ENCODE measurements at places on chromosomes 3 and 15.

DNA sequence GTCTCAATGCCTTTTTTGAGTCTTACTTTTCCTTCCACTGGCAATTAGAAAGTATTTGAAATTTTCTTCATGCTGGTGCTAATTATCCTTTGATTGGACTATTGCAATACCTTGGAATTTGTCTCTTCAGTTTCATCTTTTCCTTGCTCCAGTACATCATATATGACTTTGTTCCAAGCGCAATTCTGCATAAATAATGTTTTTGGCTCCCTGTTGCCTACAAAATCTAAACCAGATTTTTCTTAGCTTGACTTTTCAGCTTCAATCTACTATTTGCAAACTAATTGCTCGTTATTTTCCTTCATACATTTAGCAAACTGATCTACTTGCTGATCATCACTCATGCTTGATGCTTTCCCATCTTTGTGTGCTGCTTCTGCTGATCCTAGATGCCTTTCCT lies 230.8 kb upstream of the GPR149 start:
- DNase-seq = no peak

- DNase-seq = no peak
Observed at GRCh38 chr3:118986734-118987133, 47.9 kb downstream of the IGSF11 start.

GRCh38 chr15:99098991-99099390 lies 5.9 kb upstream of the SYNM start:
- DNase-seq = no peak

GRCh38 chr15:33608714-33609113 lies 297.9 kb downstream of the RYR3 start:
- no peak for DNase-seq

DNA sequence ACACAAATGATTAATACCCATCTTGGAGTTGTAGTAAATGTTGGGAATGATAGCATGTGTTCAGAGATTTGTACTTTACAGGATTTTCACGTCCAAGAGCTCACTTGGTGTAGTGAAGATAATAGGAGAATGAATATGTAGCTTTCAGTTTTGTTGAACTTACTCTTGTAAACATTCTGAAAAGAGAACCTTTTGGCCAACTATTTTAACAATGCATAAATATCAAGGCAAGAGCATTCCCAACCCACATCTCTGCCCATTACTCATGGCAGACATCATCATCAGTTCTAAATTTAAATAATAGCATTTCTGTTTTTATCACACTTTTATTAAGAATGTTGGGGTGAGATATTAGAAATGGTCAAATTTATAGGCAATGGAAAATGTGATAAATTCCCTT lies 465.2 kb upstream of the TPRG1 start:
- no peak for DNase-seq

GRCh38 chr3:13015286-13016082 lies 57.7 kb downstream of the IQSEC1 start:
- no peak for DNase-seq

- no peak for DNase-seq
Observed at GRCh38 chr3:31364711-31365110, 168.0 kb upstream of the STT3B start.

DNA sequence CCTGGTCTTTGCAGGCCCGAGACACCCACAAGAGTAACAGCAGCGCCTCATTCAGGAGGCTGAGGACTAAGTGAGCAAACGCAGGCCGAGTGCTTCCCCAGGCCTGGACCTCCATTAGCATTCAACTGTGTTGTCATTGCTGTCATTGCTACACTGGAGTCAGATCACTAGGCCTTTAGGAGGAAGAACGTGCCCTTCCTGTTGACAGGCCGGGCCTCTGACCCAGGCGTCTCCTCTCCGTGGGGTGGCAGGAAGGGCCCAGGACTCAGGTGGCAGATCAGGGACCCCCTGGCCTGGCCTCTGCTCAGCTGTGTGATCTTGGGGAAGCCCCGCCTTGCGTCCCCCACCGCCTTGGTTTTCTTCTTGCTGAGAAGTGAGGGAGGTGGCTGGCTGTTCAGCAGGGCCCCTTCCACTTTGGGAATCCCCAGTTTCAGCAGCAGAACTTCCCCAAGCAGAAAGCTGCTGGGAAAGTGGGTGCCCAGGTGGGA lies 19.1 kb downstream of the ZDHHC19 start:
- peak; percentile 72 for DNase-seq

GRCh38 chr15:91917686-91918360 lies 64.3 kb downstream of the SLCO3A1 start:
- no peak for DNase-seq

DNA sequence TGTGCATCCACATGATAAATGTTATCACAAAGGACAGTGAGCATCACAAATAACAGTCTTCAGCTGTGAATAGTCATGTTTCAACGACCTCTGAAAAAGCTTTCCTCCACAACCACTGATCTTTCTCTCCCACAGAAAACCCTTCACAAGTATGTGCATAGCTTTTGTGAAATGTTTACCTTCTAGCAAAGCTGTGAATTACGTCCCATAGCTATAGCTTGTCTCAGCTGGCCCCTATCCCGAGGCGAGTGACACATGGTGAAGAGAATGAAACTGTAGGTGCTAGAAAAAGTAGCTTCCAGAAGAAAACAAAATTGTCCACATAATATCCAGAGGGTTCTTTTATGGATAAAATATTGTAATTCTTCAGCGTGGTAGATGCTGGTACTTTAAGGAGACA lies 182.0 kb downstream of the FGF12 start:
- no peak for DNase-seq

DNA sequence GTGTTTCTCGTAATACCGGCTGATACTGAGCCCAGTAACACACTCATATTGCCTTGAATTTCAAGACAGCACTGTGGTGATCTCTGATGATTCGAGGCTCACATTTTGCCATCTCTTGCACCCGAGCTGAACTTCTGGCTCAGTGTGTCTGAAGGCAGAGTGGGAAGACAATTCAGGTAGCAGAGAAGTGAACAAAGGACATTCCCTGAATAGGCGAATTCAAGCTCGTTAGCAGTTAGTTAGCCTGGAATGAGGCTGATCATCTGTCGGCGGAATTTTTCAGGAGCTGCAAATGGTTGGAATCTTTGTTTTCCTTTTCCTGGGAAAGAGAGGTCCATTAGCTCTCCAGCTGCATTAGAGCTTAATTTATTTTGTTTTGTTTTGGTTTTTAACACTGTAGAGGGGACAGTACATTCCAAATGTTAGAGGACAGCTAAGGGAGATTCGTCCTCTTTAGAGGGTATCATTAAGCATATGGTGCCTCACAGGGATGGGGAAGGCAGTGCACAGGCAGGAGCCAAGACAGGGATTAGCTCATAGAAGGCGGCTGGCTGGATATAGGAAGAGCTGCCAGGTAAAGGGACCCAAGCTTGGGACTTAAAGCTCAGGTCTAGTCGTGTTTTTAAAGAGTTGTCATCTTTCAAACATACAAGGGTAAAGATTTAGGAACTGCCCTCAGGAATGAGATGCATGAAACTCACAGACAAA lies 119.7 kb upstream of the DLG1 start:
- no peak for DNase-seq

DNA sequence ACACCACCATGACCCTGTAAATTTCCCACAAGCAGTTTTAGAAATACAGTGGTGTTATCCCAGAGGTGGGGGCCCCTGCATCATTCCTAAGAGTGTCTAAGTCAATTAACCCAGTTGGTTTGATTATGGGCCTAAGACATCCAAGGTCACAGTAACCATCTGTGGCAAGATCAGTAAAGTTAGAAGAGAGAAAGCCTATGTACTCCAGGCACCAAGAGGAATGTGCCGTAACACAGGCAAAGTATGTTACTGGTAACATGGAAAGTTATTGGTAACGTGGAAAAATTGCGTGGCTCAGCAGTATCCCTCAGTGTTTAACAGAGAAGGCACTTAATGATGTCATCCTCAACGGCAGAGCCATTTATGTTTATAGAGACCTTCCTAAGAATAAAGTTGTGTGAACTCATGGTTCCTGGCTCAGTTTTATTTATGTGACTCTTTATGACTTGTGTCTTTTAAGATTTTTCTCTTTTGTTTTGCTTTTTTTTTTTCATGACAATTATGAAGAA lies 144.1 kb upstream of the RASGRP1 start:
- DNase-seq = no peak

- DNase-seq = peak; percentile 89
Observed at GRCh38 chr3:123314359-123315270, 112.9 kb downstream of the SEC22A start.

DNA sequence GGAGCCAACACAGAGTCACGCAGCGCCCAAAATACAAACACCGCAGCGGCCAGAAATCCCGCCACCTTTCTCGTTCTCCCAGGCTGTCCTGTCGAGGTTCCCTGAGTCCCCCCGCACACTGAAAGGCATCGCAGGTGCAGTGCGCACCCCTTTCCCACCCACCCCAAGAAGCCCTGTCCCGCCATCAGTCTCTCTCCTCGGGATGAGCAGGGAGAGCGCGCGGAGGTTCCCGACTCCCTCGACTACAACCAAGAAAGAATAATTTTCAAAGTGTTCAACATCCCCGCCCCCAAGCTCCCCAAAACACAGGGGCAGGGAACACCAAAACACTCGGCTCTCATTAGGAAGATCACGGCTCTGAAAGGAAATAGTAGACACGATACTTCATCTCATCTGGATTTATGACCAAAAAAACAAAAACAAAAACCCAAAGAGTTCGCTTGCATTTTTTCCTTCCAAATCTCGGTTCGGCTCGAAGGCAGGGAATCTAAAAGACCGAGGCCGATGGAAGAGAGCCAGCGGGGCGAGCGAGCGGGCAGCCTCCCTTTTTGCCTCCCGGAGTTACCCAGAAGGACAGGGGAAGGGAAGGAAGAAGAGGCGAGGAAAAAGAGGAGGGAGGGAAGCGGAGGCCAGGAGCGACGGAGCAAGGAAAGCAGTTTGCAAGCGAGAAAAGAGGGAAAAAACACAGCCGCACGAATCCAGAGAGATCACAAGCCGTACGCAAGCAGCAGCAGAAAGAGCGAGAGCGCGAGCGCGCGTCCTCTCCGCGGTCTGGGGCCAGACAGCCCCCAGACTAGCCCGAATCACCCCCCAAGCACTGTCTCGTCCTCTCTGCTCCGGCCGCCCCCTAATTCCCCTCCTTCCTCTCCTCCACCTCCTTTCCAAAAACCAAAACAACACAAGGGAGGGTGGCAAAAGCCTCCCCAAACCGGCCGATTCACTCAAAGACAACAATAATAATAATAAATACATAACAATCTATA lies 808 bp downstream of the BCL6 start:
- DNase-seq = peak; percentile 41

GRCh38 chr3:193980326-193980725 lies 155.6 kb upstream of the HES1 start:
- no peak for DNase-seq

- peak; percentile 8 for DNase-seq
Observed at GRCh38 chr3:46859001-46859710, 4.1 kb downstream of the MYL3 start.

DNA sequence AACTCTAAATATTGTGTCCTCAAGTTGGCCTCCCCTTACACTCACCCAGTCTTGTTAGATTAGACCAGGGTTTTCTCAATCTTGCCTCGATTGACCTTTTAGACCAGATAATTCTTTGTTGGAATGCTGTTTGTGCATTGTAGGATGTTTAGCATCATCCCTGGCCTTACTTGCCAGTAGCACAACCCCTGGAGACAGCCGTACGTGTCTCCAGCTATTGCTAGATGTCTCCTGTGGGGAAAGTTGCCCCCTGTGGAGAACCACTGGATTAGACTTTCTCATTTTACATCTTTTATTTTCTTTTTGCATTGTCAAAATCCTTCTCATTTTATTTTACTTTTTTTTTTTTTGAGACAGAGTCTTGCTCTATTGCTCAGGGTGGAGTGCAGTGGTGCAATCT lies 2.2 kb downstream of the WDR6 start:
- no peak for DNase-seq

- DNase-seq = peak; percentile 15
Observed at GRCh38 chr3:177640319-177640965, 443.2 kb upstream of the TBL1XR1 start.

DNA sequence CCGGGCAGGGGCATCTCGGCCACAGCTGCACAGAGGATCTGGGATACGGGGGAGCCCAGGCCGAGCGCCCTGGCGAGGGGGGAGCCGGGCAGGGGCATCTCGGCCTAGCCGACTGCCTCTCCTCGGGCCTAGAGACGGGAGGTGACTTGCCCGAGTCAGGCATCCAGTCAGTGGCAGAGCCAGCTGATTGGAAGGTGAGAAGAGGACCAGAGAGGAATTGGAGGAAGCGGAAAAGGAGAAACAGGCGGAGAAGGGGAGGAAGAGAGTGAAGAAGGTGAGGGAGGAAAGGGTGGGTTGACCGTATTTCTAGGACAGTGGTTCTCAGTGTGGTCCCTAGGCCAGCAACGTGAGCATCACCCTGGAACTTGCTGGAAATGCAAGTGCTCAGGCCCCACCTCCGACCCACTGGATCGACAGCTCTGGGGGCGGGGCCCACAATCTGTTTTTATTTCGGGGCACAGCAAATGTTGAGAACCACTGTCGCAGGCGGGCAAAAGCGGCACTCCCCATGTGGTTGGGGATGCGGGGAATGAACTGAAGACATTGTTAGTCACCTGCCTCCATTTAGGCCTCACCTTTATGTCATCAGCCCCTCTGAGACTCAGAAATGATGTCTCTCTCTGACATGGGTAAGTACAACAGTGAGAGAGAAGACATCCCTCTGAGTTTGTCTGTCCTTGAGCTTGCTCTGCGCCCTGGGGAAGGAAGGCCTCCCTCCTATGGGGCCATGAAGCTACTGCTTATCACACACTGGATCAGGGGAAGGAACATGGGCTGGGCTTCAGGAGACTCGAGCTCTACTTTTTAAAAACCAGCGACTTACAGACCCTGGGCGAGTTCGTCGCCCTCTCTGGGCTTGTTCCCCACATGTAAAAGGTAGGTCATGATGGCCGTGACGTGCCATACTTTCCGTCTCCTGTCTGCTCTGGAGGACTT lies 1.0 kb upstream of the MELTF start:
- no peak for DNase-seq

GRCh38 chr3:190581041-190581541 lies 67.2 kb downstream of the IL1RAP start:
- no peak for DNase-seq

DNA sequence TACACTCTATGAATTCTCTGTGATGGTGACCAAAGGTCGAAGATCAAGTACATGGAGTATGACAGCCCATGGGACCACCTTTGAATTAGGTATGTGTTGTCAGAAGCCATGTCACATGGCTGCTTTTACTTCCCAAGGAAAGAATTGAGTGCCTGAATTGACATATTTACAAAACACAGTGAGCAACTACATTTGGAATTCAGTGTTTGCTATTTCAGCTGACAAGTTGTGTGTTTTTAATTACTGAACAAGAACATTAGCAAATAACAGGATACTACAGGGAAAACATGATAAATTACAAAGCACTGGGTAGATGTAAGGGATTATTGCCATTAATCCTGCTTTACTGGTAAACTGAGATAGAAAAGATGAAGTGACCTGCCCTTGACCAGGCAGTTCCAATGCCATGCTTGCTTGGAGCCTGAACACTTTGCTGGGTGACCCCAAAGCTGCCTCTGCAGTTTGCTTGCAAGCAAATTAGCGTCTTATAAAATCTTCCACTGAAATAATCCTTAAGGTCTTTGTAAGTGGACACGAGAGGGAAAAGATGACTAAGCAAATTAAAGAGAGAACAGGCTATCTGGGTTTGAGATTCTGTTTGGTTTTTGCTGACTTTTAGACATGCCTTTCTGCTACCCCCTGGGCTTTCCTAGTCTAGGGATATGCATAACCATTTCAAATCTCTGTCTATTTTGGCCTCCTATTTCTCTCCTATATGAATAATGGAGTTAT lies 98.2 kb downstream of the HCN4 start:
- DNase-seq = no peak

All from WTC11 (cell line).